Amygdala (tissue), 56 donors: ENCODE measurements at places on chromosomes 1 and 21.

- peak; percentile 76 for DNase-seq
These were observed 16.5 kb upstream of the AGTRAP start for GRCh38 chr1:11719313-11720032.

GRCh38 chr1:56526571-56527174 is 52.7 kb downstream of the PLPP3 start:
- DNase-seq = no peak

DNA sequence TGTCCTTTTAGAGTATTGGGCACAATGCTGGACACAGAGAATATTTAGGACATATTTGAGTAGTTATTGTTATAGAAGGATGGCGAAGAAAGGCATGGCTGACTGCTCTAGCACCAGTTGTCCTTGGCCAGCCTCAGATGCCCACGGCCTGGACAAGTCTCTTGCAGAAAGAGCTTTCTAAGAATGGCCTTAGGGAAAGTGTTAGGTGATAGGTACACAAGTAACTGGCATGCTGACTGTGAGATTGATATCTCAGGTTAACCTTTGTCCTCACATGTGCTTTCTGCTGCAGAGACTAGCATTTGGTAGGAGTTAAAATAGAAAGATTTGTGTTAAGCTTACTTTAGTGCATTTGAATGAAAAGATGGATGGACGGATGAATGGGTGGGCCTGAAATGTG is 10.1 kb downstream of the SFT2D2 start:
- no peak for DNase-seq

DNA sequence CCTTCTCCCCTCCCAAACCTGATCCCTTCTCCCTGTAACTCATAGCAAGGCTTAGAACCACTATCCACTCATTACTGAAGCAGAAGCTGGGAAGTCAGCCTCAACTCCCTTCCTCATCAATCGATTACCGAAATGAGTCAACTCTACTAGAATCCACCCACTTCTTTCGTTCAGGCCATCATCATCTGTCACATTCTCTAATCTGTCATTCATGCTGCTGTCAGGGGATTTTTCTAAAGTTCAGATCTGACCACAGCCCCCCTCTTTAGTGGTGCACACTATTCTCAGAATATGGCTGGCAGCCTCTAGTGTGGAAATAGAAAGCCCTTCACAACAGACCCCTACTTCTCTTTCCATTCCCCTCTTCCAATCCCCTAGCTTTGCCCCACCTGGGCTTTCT is 5.1 kb downstream of the NT5C1A start:
- DNase-seq = no peak

- no peak for DNase-seq
These were observed 16.0 kb upstream of the CHAF1B start for GRCh38 chr21:36369064-36369685.

DNA sequence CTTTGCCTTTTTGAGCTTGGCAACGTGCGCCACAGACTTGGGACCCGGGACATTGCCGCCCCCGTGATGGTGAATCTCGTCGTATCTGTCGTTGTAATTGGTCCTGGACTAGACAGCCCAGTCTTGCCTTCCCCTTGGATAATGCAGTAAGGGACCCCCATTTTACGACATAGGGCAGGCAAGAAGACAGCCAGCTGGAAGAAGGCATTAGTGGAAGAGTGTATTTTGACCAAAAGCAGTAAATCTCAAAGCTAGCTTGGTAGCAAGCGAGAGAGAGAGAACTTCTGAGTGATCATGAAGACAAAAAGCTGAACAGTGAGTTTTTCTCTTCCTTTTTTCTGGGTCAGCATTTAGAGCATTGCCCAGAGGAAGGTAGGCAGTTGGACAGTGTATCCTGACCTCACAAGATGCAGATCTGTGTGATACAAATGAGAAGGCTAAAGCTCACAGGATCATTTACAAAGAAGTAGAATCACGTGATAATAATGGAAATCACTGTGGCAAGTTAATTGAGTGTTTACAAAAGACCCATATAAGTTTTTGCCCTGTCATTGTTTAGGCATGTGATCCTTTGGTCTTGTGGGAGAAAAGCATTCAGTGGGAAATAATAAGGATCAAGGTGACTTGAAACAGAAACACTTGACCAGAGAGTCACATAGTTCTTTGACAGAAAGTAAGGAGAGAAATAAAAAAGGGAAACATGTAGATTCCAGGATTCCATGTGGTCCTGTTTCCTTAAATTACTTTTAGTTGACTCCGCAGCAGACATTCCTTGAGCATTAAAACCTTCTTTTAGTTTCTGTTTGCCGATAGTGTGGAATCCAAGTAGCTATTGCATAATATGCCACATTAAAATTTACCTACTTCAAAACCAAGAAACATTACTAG is 66.3 kb downstream of the CNST start:
- no peak for DNase-seq

- DNase-seq = no peak
These were observed 1.5 kb downstream of the MED8 start for GRCh38 chr1:43387976-43388599.

GRCh38 chr1:47178020-47178419 is 11.8 kb downstream of the PDZK1IP1 start:
- no peak for DNase-seq

GRCh38 chr1:36349241-36349671 is 25.8 kb upstream of the EVA1B start:
- DNase-seq = no peak

- DNase-seq = no peak
These were observed 1.7 kb downstream of the ZC3H12A start for GRCh38 chr1:37476087-37476452.

DNA sequence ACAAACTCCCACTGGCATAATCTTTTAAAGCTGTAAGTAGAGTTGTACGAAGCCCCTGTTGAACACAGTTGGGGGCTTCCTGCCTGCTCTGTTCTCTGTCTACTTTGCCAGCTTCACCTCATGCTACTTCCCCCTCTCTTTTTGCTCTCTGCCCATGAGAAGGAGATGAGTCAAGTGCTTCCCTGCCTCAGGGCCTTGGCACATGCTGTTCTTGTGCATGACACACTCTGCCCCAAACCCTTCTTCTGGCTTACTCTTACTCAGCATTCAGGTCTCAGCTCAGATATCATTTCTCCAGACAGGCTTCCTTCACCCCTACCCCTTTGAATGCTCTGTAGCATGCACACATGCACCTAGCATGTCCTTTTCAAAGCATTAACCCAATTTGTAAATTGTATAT is 208.8 kb downstream of the FOXD2 start:
- no peak for DNase-seq

DNA sequence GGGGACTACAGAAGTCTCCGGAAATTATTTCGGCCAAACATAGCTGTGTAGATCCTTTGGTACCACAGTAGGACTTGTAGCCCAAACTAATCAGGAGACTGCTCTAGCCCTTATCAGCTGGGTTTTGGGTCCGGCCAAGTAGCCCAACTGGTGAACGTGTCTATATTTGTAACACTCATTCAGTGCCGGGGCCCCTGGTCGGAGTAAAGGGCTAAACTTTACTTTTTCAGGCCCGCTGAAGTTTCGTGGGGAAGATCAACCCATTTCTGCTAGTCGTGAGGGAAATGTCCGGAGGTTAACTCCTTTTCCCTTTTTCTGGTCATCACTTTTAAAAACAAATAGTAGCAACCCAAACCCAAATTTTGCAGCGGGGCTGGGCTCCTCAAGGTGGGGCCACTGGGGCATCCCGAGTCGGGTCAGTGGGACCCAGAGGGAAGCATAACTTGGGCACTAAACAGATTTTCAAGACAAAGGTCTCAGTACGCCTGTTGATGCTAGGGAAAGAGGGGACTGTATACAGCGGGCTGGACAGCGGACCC is 1.7 kb downstream of the LHX9 start:
- DNase-seq = no peak

DNA sequence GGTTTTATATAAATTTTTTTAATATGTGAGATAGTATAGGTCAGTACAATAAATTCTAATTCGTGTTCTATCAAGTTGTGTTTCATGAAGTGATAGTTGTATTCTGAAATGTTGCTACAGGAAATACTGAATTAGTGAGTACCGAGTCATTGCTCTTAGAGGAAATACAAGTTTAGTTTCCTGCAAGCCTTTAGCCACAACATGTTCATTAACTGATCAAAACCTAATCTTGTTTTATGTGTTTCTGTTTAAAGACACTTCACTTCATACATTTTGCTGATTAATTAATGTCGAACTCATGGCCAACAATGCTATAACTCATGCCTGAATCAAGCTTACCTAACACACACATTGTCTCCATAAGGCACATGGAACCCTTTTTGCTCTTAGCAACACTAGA is 43.6 kb downstream of the LRRC7 start:
- DNase-seq = no peak

DNA sequence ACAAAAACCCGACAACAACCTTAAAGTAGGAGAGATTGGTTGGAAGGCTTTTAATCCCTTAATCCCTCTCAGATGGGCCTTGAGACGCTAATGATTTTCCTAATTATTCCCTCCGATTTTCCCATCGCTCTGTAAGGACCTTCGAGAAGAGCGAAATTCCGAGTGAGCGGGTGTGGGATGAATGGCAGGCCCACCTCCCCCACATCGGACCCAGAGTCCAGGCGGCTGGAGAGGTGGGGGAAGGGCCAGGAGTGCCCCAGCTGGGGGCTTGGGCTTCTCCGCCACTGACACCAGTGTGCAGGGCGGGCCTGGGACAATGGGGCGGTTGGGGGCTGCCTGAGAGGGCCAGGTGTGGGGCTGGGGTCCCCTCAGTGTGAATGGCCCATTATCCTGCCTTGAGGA is 23.4 kb downstream of the RHBG start:
- no peak for DNase-seq

- DNase-seq = no peak
These were observed 306.4 kb downstream of the DUSP10 start for GRCh38 chr1:221435504-221435904.

- DNase-seq = no peak
These were observed 6.7 kb downstream of the FBXO6 start for GRCh38 chr1:11670747-11671146.

DNA sequence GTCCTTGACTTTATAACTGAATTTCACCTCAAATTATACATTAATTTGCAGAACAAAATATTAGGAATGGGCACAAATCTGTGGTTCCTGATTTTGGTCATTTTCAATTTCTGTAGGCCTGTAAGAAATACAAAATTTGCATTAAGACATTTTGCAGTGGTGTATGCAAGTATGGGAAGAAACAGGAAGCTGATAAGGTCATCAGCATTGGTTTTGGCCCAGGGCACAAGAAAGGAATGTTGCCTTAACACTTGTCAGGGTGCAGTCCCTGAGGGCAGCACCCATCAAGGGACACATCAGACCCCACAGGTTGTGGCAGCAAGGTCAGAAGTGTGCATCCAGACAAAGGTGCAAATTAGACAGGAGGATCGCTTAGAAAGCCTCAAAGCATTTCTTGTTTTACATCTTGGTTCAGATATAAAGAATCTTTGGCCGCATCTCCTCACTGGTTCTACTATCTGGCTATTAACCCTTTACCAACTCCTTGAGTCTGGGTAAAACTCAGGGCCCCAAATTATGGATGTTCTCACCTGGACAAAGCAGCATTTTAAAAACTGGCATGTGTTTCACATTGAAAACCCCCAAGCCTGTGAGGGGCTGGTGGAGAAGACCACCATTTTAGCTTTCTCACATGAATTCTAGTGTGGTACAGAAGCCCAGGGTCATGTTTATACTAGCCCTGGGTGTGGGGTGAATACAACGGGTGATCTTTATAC is 182.4 kb downstream of the CDC7 start:
- no peak for DNase-seq

GRCh38 chr1:35929730-35930592 is 944 bp upstream of the AGO3 start:
- DNase-seq = peak; percentile 26

GRCh38 chr1:62689524-62689923 is 1.3 kb upstream of the DOCK7 start:
- DNase-seq = no peak

GRCh38 chr1:12052008-12052573 is 11.0 kb upstream of the TNFRSF8 start:
- no peak for DNase-seq

- no peak for DNase-seq
These were observed 21.9 kb upstream of the PKN2 start for GRCh38 chr1:88661951-88662699.

- DNase-seq = no peak
These were observed 4.1 kb upstream of the PTAFR start for GRCh38 chr1:28180306-28181305.

- DNase-seq = no peak
These were observed 5.8 kb downstream of the TRIM11 start for GRCh38 chr1:228400692-228401454.

DNA sequence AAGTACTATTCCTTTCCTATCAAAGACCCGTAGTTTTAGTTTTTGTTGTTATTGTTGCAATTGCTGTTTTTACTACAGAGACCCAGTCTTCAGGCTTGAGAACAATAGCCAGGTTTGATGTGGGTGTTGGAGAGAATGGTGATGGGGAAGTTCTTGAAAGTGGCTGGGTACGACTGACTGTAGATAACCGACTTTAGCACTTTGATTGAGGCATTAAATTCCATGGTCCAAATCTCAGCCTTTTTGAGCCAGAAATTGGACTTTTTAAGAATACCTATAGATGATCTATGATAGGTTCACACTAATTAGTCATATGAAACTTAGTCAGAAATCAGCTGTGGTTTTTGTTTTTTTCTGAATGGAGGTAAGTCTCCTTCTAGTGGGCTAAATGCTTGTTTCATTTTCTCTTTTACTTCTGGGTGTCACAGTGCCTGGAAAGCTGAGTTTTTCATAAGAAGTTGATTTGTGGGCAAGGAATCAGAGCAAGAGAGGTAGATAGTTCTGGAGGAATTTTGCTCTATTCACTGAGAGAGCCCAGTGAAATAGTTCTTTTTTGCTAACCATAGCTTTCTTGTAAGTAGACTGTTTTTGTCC is 2.8 kb downstream of the PPIH start:
- no peak for DNase-seq

GRCh38 chr1:17617787-17618557 is 78.5 kb downstream of the ARHGEF10L start:
- DNase-seq = peak; percentile 9

DNA sequence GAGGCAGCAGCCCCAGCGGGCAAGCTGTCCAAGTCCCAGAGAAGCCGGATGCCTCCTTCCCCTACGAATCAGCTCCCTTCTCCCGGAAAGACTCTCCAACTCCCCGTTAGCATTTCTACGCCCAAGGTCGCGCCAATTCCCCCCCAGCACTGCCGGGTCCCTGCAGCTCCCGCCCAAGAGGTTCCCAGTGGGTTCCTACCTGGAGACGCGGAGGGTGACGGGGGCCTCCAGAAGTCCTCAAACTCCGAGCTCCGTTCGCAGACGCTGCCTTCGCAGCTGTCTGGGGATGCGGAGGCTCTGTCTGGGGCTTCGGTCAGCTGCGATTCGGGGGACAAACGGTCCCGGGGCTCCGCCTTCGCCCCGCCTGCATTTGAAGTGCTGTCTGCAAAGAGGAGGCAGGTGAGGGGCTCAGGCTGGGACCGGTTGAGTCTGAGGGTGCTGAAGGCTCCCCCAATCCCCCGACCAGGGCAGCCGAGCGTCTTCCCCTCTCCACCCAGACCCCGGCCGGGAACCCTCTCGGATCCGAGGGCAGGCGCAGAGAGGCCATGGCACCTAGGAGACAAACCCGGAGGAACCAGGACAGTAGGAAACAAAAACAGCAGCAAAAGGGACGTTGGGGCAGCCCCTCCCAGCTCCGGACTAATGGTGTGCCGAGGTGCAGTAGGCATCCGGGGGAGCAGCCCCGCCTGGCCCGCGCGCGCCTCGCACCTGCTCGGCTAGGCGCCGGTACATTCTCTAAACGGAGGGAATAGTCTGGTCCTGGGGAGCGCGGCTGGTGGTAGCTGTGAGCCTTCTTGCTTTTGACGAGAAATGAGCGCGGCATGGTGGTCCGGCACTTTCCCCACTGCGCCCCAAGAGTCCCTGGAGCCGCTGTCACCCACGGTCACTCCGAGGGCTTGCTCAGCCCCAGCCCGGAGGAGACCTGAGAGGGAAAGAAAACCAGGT is 3.8 kb downstream of the GFI1 start:
- DNase-seq = no peak

- DNase-seq = no peak
These were observed 161.6 kb upstream of the PTBP2 start for GRCh38 chr1:96559707-96560596.
